ENCODE measurements at places on chromosomes 12 and 14. TPM values are rescaled to one million over a fixed set of nuclear protein-coding genes. Genes with fewer than 3 reads are reported as not detected.

FOXG1 gene
- not detected for total RNA-seq

SIX6 gene
- not detected for total RNA-seq

SYT1 gene
- 12.0 TPM for total RNA-seq

SH2B3 gene
- total RNA-seq = 19.9 TPM

POC1B gene
- total RNA-seq = 16.4 TPM

CLEC1B gene
- not detected for total RNA-seq

All from epithelial cell of alveolus of lung (primary cell).